T-helper 1 cell (primary cell): ENCODE measurements at places on chromosomes 16 and 17.

GRCh38 chr17:79838522-79839274 lies 542 bp downstream of the CBX4 start:
- peak; percentile 48 for DNase-seq

GRCh38 chr17:36920032-36921005 lies 17.0 kb upstream of the LHX1 start:
- DNase-seq = no peak

DNA sequence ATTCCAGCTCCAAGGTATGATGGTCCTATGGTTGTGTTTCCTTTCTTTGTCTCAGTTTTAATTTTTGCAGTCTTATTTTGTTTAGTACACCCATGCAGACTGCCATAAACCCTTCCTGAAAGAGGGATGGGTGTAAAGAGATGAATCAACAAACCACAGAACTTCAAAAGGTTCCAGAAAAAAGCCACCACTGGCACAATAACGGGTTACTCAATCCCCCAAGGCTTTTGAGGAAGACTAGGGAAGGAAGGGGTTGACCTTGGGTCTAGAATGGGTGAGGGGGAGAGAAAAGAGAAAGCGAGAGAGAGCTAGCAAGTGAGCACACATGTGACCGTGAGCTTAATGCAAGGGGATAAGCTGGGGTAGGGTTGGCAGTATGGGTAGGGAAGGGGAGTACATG lies 168.1 kb downstream of the XYLT1 start:
- no peak for DNase-seq

DNA sequence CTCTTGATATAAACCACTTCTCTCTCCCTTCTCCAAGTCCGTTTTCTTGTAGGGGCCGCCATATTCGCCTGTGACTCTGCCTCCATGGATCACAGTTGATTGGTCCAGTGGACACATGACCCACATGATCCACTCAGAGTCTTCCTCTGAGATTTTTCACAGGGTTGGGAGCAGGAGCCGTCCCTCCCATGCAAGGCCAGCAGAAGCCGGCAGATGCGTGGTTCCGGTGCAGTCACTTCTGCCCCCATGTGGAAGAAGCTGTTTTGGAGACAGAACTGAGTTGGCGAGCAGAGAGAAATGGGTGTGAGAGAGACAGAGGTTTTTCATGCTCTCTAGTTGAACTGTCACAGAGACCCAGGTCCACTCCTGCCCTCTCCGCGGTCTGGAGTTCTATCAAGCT lies 83.3 kb downstream of the C16orf95 start:
- no peak for DNase-seq
